ENCODE measurements at places on chromosomes 5 and 9.

GRCh38 chr9:78023003-78023741 lies 8.4 kb downstream of the GNAQ start:
- no peak for DNase-seq

GRCh38 chr5:122844136-122844909 lies 1.1 kb upstream of the SNX24 start:
- no peak for DNase-seq

GRCh38 chr5:142143878-142144277 lies 35.3 kb downstream of the NDFIP1 start:
- no peak for DNase-seq

GRCh38 chr9:134299068-134299467 lies 27.2 kb upstream of the RXRA start:
- DNase-seq = no peak

DNA sequence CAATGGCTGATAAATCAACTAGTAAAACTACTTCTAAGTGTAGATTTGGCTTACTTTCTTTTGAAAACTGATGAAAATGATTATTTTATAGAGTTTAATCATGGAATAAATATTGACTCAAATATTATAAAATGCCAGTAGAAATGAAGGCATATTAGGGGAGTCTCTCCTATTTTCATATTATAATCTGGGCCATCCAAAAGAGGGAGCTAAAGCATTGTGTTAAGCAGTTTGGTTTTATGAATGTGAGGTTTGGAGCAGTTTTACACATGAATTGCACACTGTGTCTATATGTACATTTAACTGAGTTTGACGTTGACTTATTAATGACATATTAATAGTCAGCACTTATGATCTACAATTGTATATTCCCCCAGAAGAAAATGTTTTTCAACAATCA lies 17.4 kb downstream of the CDH9 start:
- DNase-seq = no peak

- DNase-seq = no peak
Observed at GRCh38 chr9:125660557-125660956, 46.5 kb downstream of the MAPKAP1 start.

- DNase-seq = no peak
Observed at GRCh38 chr5:33933723-33934169, 2.4 kb upstream of the RXFP3 start.

GRCh38 chr5:159133041-159133741 lies 33.5 kb upstream of the EBF1 start:
- DNase-seq = no peak

DNA sequence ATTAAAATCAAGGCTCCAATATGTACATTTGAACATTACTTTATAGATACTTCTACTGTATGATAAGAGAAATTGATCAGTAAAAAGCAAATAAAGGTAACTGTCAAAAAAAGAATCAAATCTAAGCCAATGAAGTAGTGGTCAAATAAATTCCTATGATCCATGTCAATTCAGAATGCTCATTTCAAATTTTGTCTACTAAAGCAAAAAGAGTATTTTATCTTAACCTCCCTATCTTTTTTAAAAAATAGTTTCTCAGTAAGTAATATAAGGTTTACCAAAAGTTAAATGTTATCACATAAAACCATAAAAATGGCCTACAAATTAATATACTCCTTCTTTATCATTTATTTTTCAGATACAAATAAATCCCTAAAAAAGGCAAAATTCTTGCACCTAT lies 165.9 kb downstream of the AGTPBP1 start:
- no peak for DNase-seq

GRCh38 chr9:36325081-36325828 lies 67.0 kb upstream of the GNE start:
- no peak for DNase-seq

GRCh38 chr5:80852331-80853245 lies 107.6 kb upstream of the RASGRF2 start:
- DNase-seq = no peak

DNA sequence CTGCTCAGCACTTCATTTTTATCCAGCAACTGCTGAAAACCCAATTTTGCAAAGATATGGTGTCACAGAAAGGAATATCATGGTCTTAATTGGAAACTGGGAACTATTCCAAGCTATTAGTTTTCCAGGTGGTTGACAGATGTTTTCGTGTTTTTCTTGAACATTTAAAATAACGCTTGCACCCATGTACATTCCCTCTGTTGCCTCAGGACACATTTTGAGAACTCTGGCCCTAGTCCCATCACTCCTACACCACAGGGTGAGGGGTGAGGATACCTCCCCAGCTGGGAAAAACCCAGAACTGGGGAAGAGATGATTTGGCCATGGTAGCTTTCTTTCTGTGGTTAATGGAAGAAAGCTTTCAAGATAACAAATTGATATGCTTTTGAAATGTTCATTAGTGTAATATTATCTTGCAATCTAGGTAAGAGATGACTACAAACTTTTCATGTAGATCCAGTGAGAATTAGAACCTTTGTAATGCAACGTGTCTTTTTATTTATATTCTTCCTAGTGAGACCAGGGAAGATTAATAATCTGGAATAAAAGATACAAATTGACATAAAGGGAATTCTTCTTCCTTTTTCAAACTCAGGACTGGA lies 627.0 kb downstream of the RAB3C start:
- no peak for DNase-seq

DNA sequence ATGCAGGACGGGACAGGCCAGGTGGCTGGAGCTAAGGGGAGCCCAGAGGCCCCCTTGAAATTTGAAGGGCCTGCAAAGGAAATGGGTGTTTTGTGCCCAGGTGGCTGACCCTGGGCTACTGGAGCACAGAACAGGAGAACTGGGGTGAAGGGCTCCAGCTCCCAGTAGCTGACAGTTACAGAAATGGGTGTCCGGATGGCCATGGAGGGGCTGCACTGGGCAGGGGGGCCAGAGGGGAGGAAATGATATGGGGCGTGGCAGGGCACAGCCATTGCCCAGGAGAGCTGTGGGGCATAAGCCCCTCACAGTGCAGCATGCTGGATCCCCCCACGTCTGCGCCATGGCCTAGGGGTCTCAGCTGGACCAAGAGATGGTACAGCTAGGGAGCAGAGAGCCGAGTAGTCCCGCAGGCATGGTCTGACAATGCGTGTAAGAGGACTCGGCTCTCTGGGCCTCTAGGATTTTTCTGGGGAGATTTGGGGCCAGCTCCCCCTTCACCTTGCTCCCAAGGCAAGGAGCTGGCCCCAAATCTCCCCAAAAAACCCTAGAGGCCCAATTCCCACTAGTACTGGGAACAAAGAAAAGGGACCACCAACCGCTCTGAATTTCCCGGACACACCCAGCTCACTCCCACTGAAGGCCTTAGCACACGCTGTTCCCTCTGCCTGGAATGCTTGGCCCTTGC lies 7.9 kb upstream of the CARD19 start:
- DNase-seq = peak; percentile 17

DNA sequence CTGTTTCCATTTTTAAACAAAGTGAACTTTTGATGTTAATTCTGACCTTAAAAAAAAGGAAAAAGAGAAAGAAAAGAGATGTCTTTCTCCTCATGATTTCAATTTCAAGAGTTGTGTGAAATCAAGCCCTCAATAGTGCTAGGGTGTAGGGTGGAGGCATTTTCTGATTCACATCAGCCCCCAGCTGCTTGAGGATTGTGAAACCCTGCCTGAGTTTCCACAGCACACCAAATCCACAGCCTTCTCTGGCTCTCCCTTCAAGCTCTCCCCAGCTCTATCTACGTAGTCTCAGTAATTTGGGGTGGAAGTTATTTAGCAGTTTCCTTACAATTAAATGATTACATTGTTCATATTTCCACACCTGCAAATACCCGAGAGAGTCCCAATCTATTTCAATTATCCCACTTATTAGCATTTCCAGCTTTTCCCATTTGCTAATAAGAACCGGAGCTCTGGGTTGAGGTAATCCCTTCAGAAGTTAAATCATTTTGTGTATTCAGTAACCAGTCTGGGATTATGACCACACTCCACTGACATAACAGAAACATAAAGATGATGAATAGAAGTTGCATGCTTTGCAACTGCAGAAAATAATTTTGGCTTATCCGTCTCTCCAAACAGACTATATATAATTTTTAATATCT lies 54.9 kb downstream of the MTX3 start:
- no peak for DNase-seq

GRCh38 chr5:148973455-148973854 lies 89.4 kb downstream of the SH3TC2 start:
- no peak for DNase-seq

GRCh38 chr5:128574041-128574440 lies 36.0 kb upstream of the FBN2 start:
- DNase-seq = no peak

- no peak for DNase-seq
Observed at GRCh38 chr9:75242426-75242825, 154.1 kb downstream of the OSTF1 start.

DNA sequence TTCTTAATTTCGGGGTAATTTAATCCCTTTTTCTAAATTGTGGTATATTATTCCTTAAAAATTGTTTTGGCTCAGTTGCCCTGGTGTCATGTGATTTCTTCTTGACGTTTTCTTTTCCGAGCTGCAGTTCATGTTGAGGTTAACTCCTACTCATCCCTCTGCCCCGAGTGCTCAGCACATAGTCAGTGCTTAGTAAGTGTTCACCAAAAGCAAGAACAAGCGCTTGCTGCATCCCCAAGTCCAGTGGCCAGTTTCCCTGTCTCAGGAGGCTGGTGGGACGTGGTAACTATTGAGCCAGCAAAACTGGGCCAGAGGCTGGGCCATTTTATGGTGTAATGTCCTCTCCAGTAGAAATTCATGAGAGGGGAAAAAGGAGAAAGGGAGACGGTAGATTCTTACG lies 23.3 kb downstream of the TRIO start:
- no peak for DNase-seq

GRCh38 chr5:157606046-157606445 lies 30.5 kb upstream of the ADAM19 start:
- DNase-seq = no peak

DNA sequence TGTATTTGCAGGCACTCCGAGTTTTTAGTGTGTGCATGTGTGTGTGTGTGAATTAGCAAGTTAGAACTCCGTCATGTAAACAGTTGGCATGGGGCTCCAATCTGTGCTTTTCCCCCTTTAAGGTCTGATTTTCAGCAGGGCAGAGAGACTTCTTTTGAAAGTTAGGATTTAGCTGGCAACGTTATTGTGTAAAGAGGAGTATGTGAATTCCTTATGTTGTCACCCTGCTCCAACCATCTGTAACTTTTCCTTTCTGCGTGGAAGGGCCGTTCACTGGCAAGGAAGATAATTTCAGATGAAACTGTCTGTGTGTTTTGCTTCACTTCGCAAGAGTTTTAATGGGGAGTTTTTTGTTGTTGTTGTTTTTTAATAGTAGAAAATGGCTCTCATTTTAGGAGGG lies 332 bp downstream of the SGCD start:
- DNase-seq = no peak

- DNase-seq = no peak
Observed at GRCh38 chr9:109534151-109534550, 36.0 kb upstream of the PTPN3 start.

DNA sequence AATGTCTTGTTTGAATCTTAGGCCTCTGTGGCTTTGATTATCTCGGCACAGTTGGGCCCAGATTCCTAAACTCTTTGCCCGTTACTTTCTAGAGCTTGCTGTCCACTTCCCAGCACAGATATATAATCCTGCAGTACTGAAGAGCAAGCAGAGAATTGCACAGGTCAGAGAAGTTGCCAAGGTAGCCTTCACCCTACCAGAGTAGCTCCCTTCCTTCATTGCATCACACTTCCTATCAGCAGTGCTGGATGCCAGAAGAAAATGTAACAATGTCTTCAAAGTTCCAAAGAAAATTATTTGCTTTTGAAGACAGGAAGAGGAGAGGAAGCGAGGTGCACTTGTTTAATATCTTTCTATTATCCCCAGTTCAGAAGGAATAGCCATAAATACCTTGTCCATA lies 38.1 kb upstream of the SPATA31D4 start:
- no peak for DNase-seq

GRCh38 chr5:59178071-59178470 lies 595.2 kb downstream of the RAB3C start:
- no peak for DNase-seq

GRCh38 chr9:107933516-107933915 lies 443.9 kb upstream of the KLF4 start:
- no peak for DNase-seq

- no peak for DNase-seq
Observed at GRCh38 chr9:92378865-92379560, 25.4 kb downstream of the OGN start.

DNA sequence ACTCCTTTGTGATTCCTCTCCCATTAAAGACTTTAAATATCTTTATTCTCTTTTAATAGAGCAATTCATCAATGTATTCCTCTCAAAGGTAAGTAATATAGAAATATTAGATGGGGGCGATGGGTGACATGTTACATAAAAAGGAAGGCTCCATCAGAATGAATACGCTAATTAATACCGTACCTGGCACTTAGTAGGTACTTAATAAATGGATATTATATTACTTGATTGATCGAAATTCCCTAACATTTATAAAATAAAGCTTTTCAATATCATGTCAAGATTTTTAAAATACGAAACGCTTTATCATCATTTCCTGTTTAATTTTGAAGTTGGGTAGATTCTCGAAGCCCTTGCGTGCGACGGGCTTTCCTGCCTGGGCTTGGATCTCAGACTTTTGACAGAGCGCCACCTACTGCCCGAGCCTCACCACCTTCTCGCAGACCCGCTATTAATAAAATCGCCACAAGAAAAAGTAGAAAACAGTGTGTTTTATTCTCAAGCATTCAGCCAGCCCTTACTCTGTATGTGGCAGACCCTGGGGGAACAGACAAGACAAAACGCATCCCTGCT lies 99.4 kb downstream of the C5orf15 start:
- DNase-seq = peak; percentile 86

DNA sequence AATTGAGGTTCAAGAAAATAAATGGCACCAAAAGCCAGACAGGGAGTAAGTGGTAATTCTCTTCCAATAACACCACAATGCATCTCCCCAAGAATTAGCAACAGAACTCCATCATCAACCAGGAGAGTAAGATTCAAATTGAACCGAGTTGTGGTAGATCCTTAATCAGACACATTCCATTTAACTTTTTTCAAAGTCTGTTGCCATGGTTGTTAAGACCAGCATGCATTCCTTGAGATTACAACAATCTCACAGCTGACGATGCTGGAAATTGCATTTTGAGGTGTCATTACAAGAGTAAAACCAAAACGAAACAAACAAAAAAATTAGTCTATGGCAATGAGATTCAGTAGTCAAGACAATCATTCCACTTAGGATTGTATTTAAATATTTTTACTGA lies 78.9 kb upstream of the ZNF462 start:
- no peak for DNase-seq

GRCh38 chr5:178235588-178235974 lies 3.0 kb upstream of the PHYKPL start:
- DNase-seq = no peak

- DNase-seq = no peak
Observed at GRCh38 chr5:41083306-41083705, 12.2 kb upstream of the MROH2B start.

- DNase-seq = no peak
Observed at GRCh38 chr9:74078647-74079046, 418.5 kb upstream of the RORB start.

GRCh38 chr9:97873882-97874281 lies 20.9 kb downstream of the FOXE1 start:
- DNase-seq = no peak

- no peak for DNase-seq
Observed at GRCh38 chr9:36345103-36345846, 54.8 kb downstream of the RNF38 start.

All from stimulated activated CD8-positive, alpha-beta memory T cell treated with anti-CD3 and anti-CD28 coated beads, Interleukin-4, amount 100 ng/mL, for 48 hours (primary cell).